ENCODE measurements at places on chromosomes 2 and 18.
A peak's percentile ranks its signal among the peaks of the same experiment; 100 is the strongest.

DNA sequence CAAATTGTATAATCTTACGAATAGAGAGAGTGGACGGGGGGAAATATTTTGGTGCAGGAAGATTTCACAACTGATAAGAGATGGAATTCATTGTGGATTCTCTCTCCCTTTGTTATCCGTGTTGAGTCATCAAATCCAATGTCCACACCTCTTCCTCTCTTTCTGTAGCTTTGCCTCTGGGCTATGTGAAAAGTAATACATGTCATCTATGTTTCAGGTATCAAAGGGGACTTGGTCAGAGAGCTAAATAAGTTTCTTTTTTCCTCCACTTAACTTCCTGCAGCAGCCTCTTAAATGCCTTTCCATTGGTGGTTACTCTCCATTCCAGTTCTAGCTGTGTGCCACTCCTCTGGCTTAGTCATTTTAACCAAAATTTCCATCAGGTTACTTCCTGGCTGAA is 169.3 kb upstream of the NXPH2 start:
- H3K27me3 ChIP-seq, result no peaks in the 10 kb centered on the region
- no peaks in the 10 kb centered on the region for H3K36me3 ChIP-seq
- no peaks in the 10 kb centered on the region for H3K4me1 ChIP-seq

DNA sequence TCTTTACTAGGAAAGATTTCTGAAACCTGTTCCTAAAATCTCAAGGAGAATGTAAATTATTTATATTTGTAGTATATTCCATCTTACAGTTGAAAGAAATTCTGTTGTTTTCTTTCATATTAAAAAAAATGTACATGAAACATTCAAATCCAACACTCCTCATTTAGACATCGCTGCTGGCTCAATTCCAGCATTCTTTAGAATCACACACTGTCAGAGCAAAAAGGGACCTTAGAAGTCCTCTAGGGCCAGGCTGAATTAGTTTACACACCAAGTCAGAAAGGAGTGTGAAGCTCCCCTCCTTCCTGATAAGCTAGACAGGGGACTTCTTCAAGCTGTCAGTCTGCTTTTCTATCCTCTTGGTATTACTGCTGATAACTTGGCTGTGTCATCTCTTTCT is 158.6 kb upstream of the LTBP1 start:
- no peak overlapping the region for H3K27ac ChIP-seq
- no peaks in the 10 kb centered on the region for H3K4me1 ChIP-seq
- H3K4me3 ChIP-seq, result no peak overlapping the region
- peaks cover 5% of the 10 kb centered on the region for H3K36me3 ChIP-seq
- H3K27me3 ChIP-seq, result no peaks in the 10 kb centered on the region

GRCh38 chr18:56807901-56808300 is 156.7 kb downstream of the WDR7 start:
- no peak overlapping the region for H3K4me3 ChIP-seq
- H3K27me3 ChIP-seq, result no peaks in the 10 kb centered on the region
- DNase-seq, result no peak
- H3K27ac ChIP-seq, result no peak overlapping the region

DNA sequence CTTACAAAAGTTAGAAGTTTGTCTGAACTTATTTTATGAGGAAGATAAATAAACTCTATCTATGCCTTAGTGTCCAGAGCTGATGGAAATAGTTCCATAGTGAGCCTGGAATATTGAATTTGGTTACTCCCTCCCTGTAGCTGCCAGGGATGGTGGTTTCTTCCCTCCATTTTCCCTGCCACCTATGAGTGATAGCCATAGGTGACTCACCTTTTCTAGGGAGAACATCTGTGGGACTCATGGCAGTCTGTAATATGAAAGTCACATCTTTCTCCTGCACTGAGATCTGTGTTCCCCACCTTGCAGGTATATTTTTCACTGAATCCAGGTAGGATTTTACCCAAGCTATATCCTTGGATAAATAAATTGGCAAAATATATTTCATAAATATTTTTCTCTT is 148.8 kb downstream of the TPGS2 start:
- H3K36me3 ChIP-seq, result no peaks in the 10 kb centered on the region
- DNase-seq, result no peak
- H3K4me1 ChIP-seq, result no peaks in the 10 kb centered on the region

- no peaks in the 10 kb centered on the region for H3K27me3 ChIP-seq
- no peak for DNase-seq
- H3K4me1 ChIP-seq, result peaks cover 39% of the 10 kb centered on the region
- H3K27ac ChIP-seq, result peak overlapping the region; percentile 83
Observed at GRCh38 chr2:230412371-230412711, 3.7 kb upstream of the SP100 start.

DNA sequence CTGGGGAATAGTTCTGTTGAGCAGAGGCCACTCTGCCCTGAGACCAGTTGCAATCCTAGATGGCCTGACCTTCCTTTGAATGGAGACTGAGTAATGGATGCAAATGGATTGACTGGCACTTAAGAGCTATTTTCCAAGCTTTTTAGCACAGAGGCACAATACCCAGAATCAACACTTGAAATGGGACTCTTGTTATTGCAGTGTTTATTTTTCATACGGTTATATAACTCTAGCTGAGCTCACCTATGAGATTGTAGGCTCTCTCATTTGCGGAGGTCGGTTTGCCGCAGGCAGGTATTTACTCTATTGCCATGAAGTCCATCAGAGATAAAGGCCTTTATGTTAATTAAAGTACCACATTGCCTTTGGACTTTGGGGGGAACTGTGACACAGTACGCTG is 422.3 kb upstream of the CELF4 start:
- no peaks in the 10 kb centered on the region for H3K36me3 ChIP-seq
- H3K27me3 ChIP-seq, result no peaks in the 10 kb centered on the region
- no peaks in the 10 kb centered on the region for H3K4me1 ChIP-seq
- no peak overlapping the region for H3K27ac ChIP-seq

- no peaks in the 10 kb centered on the region for H3K4me1 ChIP-seq
- H3K27ac ChIP-seq, result no peak overlapping the region
- DNase-seq, result no peak
- H3K27me3 ChIP-seq, result no peaks in the 10 kb centered on the region
Observed at GRCh38 chr2:235665661-235666212, 171.9 kb downstream of the AGAP1 start.

DNA sequence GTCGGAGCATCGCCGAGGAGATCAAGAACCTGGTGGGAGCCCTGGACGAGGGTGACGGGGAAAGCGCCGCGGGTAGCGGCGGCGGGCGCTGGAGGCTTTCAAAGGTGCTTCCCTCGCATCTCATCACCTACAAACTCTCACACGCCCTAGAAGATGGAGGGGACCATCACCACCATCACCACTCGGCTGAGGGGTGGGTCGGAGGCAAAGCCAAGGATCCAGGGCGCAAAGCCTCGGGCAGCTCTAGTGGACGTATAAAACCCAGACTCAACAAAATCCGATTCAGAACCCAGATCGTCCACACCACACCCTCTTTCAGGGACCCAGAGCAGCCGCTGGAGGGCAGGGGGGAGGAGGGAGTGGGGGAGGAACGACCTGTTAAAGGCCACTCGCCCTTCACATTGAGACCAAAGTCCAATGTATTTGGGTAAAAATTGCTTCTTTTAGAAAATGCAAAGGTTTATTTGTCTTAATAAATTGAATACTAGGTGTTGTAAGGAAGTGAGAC is 1.5 kb downstream of the SOWAHC start:
- no peaks in the 10 kb centered on the region for H3K4me1 ChIP-seq
- no peak for DNase-seq
- H3K36me3 ChIP-seq, result no peaks in the 10 kb centered on the region
- H3K27ac ChIP-seq, result no peak overlapping the region
- no peak overlapping the region for H3K4me3 ChIP-seq
- peaks cover 6% of the 10 kb centered on the region for H3K27me3 ChIP-seq

GRCh38 chr2:232139786-232140562 is 178.5 kb downstream of the DIS3L2 start:
- no peak for DNase-seq
- no peaks in the 10 kb centered on the region for H3K27me3 ChIP-seq
- H3K4me1 ChIP-seq, result peaks cover 22% of the 10 kb centered on the region
- no peak overlapping the region for H3K4me3 ChIP-seq

- H3K27me3 ChIP-seq, result no peaks in the 10 kb centered on the region
- H3K36me3 ChIP-seq, result no peaks in the 10 kb centered on the region
- no peaks in the 10 kb centered on the region for H3K4me1 ChIP-seq
Observed at GRCh38 chr2:104825124-104825865, 28.6 kb upstream of the POU3F3 start.

- peak overlapping the region; percentile 6 for H3K4me3 ChIP-seq
- peaks cover 7% of the 10 kb centered on the region for H3K36me3 ChIP-seq
- H3K27ac ChIP-seq, result peak overlapping the region; percentile 68
- no peaks in the 10 kb centered on the region for H3K27me3 ChIP-seq
- DNase-seq, result peak; percentile 16
- peaks cover 29% of the 10 kb centered on the region for H3K4me1 ChIP-seq
Observed at GRCh38 chr2:74205596-74205995, 7.2 kb downstream of the MTHFD2 start.

GRCh38 chr18:29012883-29013465 is 836.0 kb upstream of the CDH2 start:
- H3K27me3 ChIP-seq, result no peaks in the 10 kb centered on the region
- no peaks in the 10 kb centered on the region for H3K4me1 ChIP-seq
- no peak for DNase-seq
- H3K36me3 ChIP-seq, result no peaks in the 10 kb centered on the region
- H3K27ac ChIP-seq, result no peak overlapping the region

- no peaks in the 10 kb centered on the region for H3K36me3 ChIP-seq
- H3K4me1 ChIP-seq, result no peaks in the 10 kb centered on the region
- no peak overlapping the region for H3K27ac ChIP-seq
- H3K27me3 ChIP-seq, result no peaks in the 10 kb centered on the region
- no peak overlapping the region for H3K4me3 ChIP-seq
- no peak for DNase-seq
Observed at GRCh38 chr2:10286216-10287037, 16.3 kb upstream of the HPCAL1 start.

DNA sequence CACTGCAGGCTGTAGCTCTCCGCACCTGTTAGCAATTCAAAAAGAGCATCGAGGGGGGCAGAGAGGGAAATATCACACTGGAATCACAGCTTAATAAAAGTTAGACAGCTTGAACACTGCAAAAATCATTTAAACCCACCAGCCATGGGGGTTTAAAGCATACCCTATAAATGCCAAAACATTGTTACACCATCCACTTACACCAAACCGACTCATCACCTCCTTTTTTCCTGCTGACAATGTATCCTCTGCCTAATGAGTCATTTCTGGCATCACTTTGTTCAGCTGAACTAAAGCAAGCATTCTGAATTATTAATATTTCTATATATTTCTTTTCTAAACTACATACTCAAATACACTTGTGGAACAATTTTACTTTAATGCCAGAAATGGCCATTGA is 21.6 kb downstream of the MC4R start:
- H3K27ac ChIP-seq, result no peak overlapping the region
- H3K36me3 ChIP-seq, result no peaks in the 10 kb centered on the region
- no peak overlapping the region for H3K4me3 ChIP-seq
- no peak for DNase-seq

- no peak overlapping the region for H3K27ac ChIP-seq
- no peak overlapping the region for H3K4me3 ChIP-seq
- peak; percentile 23 for DNase-seq
- no peaks in the 10 kb centered on the region for H3K27me3 ChIP-seq
- peaks cover 3% of the 10 kb centered on the region for H3K4me1 ChIP-seq
Observed at GRCh38 chr2:180125245-180125962, 118.3 kb upstream of the CWC22 start.

GRCh38 chr2:5021136-5021535 is 671.0 kb upstream of the SOX11 start:
- DNase-seq, result no peak
- H3K36me3 ChIP-seq, result no peaks in the 10 kb centered on the region
- no peaks in the 10 kb centered on the region for H3K4me1 ChIP-seq
- no peak overlapping the region for H3K27ac ChIP-seq
- H3K27me3 ChIP-seq, result no peaks in the 10 kb centered on the region
- no peak overlapping the region for H3K4me3 ChIP-seq

DNA sequence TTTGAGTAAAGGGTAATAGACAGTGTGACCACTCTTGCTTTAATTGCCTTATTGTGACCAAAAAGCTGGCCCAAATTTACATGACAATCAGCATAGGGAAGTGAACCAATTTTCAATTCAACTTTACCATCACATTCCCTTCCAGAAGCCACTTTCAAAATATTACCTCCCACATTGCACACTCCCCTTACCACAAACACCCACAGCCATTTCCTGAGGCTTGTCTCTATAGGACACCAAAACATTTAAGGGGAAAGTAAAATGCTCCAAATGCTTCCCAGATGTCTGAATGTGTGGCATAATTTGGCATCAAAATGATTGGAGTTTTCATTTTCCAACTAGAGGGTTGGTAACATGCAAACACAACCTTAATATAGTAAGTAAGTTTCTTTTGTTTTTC is 616.1 kb downstream of the SLC4A3 start:
- DNase-seq, result no peak
- H3K36me3 ChIP-seq, result no peaks in the 10 kb centered on the region
- H3K4me1 ChIP-seq, result no peaks in the 10 kb centered on the region
- H3K4me3 ChIP-seq, result no peak overlapping the region
- no peak overlapping the region for H3K27ac ChIP-seq
- no peaks in the 10 kb centered on the region for H3K27me3 ChIP-seq

All from CD8-positive, alpha-beta memory T cell (primary cell).